Foreskin melanocyte (primary cell): ENCODE measurements at places on chromosomes 6 and 20.
A peak's percentile ranks its signal among the peaks of the same experiment; 100 is the strongest.

- no peak for DNase-seq
Observed at GRCh38 chr6:4250645-4251044, 115.3 kb upstream of the ECI2 start.

DNA sequence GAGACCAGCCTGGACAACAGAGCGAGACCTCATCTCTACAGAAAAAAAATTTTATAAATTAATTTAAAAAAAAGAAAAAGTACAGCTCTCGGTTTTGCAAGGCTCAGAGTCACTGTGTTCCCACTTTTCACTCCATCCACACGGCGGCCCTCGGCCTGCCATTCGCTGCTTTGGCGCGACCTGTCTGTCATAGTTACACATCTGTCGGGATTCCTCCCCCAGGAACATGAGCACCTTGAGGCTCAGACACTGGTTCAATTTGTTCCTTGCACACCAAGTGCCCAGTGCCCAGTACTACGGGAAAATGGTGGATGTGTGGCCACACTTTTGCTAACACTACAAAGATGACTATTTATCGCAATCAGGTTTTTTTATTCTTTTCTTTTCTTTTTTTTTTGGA lies 8.4 kb downstream of the CTSZ start:
- no peak for DNase-seq

- peak; percentile 34 for DNase-seq
Observed at GRCh38 chr6:2353412-2354137, 108.2 kb upstream of the GMDS start.

DNA sequence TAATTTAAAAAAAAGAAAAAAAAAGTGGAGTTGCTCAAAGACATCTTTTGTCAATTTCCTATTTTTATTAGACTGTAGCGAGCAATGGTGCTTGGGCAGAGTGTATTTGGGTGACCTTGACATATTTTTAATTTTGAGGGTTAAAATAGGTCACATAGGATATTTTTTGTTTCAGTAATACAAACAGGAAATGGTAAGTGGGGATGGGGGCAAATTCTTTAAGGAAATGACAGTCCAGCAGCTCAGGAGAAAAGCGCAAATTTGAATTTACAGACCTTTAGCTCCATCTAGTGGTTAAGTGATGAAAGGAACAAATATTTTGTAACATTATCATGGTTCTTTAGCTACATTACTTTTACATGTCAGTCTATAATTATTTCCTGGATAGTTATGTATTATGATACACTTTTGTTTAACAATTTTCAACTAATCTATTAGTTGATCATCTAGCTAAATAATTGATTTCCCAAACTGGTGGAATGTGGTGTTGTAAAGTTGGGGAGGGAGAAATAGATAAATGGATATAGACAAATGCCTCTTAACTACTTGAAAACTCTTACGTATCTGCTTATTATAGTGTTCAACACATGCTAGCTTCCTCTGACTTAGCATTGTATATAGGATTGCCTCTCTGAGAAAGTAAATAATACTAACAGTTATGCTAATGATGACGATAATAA lies 10.0 kb downstream of the CITED2 start:
- peak; percentile 55 for DNase-seq

GRCh38 chr6:28188111-28188979 lies 36.7 kb upstream of the ZSCAN9 start:
- no peak for DNase-seq

- DNase-seq, result no peak
Observed at GRCh38 chr6:118161343-118161742, 254.3 kb downstream of the SLC35F1 start.

DNA sequence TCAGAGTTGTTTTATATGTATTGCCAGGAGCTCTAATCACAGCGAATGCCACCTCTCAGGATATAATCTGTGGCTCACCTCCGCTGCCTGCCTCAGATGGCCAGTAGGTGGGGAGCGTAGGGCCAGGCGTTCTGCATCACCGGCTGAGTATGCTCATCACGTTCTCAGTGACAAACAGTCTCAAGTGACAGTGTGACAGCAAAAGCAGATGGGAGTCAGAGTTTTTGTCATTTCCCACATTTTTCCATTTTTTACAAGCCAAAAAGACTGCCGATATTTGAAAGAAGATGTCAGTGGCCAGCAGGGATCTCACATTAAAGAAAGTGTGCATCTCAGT lies 208.7 kb downstream of the ALDH8A1 start:
- DNase-seq, result no peak

GRCh38 chr6:157535340-157536222 lies 154.6 kb downstream of the ZDHHC14 start:
- peak; percentile 92 for DNase-seq

GRCh38 chr6:19327241-19327640 lies 509.9 kb upstream of the ID4 start:
- no peak for DNase-seq
